Stimulated activated CD8-positive, alpha-beta memory T cell treated with anti-CD3 and anti-CD28 coated beads, Interleukin-7, amount 100 ng/mL, for 1 hour (primary cell): ENCODE measurements at places on chromosomes 13 and 19.
A peak's percentile ranks its signal among the peaks of the same experiment; 100 is the strongest.

GRCh38 chr13:85261757-85262346 lies 537.4 kb downstream of the SLITRK6 start:
- DNase-seq: no peak

- DNase-seq: no peak
Measured at GRCh38 chr13:102769679-102770078, 3.9 kb downstream of the TEX30 start.

- DNase-seq: no peak
Measured at GRCh38 chr13:67967031-67967430, 736.9 kb upstream of the PCDH9 start.

DNA sequence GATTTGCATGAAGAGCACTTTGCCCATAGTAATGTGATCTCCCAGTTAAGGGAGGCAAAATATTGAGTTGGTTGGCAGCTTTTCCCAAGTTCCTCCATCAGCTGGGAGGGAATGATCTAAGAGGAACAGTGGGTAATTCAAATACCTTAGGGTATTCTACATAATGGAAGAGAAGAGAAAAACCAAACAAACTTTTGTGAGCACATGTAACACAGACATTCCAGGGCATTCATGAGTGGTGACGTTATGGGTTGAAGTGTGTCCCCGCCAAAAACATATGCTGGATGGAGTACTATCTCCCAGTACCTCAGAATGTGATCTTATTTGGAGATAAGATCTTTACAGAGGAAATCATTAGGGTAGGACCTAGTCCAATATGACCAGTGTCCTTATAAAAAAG lies 220.1 kb downstream of the FOXO1 start:
- no peak for DNase-seq

DNA sequence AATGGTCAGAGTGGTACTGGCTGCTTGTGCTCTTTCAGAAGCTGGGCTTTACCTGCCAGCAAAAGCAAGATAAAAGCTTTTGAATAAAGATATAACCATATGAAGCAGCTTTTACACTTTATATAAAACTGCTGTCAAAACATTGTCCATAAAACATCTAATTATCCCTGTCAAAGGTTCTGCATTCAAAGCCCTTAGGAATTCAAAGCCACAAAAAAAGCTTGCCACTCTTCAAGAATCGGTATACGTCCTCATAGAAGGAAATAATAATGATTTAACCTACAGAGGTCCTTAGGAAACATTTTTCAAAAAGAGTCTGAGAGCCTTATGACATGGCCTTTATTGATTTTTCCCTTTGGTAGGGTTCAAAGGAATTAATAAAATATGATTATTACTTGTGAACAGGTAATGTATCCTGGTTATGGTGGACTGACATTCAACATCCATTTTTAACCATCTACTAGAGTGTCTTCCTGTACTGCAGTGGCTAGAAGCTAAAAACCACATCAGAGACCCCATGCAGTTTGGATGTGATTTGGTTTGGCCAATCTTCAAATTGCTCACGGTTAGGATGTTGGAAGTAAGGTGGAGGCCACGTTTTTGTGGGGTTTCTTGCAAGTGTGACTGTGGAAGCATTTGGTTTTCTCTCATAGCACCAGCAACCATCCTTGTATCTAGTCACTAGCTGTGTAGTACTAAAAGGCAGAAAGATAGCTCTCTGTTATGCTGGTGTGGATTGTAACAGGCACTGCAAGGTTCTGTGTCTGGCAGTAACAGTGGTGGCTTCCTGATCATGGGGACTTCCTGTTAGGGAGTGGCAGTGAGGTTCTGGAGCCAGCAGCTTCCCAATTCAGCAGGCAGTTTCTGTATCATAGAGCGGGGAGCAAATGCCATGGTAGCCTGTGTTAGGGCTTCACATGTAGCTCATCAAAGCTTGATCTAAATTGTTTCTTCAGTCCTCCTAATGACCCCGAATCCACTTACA lies 441.5 kb downstream of the DIAPH3 start:
- DNase-seq: no peak

DNA sequence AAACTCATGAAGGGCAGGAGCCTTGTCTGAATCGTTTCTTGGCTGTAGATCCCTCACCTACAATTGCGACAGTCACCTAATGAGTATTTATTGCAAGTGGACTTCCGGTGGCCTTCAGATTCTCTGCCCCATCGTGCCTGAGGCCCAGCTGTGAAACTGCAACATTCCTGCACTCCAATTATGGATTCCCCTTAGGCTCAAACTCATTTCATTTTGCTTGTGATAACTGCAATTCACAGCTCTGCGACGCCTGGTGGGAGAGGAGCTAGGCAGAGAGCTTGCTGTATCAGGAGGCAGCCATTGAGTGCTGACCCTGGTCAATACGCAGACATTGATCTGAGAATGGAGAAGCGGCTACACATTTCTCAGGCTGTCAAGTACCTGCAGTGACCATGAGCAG lies 59.0 kb downstream of the CCDC70 start:
- DNase-seq: no peak

DNA sequence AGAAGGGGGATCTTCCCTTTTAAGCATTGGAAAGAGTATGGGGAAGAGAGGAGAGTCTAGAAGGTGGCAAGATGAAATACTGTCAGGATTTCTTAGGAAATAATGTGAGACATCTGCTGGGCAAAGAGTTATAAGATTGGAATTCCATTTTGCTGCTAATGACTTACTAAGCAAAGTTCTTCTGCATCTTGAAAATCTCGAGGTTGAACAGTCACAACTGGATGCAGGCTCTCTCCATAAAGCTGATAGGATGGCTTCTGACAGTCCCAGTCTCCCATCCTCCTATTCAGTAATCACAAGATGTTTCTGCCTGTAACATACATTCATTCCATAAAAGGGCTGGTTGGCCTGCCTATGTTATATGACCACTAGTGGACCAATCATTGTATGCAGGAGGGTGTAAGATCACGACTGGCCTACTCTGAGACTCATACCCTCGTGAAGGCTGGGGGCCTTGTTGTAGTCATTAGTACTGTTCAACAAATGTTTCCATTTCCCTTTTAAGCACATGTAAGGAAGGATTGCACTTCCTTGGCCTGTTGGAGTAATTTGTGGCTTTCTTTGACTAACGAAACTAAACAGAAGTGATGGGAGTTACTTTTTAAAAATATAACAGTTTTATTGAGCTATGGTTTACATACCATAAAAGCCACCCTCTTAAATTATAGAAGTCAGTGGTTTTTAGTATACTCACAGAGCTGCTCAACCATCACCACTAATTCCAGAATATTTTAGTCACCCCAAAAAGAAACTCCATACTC lies 45.0 kb upstream of the TDRD3 start:
- no peak for DNase-seq

DNA sequence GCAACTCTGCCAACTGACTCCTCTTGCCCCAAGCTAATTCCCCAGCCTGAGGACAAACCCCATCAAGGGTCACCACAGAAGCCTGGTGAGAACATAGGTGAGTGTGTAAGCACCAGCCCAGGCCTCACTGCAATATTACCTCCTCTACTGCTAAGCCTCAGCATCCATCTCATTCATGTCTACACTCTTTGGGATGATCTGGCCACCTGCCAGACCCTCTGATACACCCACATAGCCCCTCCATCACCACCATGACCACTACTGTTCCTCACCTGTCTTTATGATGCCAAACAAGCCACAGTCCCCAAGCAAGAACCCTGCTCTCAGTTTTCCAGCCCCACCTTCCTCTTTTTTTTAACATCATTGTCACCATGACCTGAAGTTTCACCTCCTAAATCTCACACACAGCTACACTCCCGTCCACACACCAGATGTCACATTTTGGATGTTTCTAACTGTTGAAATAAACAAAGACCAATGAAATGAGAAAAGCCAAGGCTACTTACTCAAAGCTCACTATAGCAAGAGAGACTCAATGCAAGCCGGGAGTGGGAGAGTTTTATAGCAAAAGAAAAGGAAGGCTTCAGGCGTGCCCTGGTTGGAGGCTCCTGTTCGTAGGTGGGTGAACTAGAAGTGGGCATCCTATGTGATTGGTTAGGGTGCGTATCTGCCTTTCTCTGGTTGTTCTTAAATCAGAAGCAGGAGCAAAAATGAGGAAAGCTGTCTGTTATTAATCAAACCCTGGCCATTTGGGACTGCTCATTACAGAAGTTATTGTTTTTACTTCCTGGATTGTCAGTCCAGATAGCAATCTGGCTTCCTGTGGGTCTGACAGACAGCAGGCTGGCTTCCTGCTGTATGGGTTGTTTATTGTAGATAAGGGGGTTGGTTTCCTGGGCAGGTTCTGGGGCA lies 2.0 kb downstream of the ZNF792 start:
- no peak for DNase-seq

- DNase-seq: no peak
Measured at GRCh38 chr13:36913463-36913862, 6.6 kb downstream of the SMAD9 start.

GRCh38 chr13:40982772-40983171 lies 36.3 kb downstream of the ELF1 start:
- DNase-seq: peak; percentile 24

DNA sequence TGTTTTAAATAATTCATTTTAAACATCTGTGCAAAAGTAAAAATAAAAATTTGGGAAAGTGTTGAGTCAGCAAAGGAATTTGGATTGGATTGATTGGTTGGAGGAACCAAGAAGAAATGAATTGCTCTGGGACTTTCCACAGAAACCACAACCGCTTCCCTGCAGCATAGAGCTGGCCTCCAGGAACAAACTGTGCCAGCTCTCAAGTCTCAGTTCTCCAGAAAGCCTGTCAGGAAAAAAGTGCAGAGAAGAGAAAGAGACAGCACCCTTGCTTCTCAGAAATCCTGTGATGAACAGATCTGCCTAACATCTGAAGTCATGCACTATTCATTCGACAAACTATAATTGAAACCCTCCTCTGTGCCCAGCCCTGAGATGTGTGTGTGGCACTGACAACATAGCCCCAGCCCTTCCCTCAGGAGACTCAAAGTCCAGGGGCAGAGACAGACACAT lies 14.8 kb downstream of the LYPD3 start:
- no peak for DNase-seq

- no peak for DNase-seq
Measured at GRCh38 chr13:49759503-49759902, 33.0 kb downstream of the KPNA3 start.

- DNase-seq: no peak
Measured at GRCh38 chr13:30153545-30154426, 153.6 kb downstream of the KATNAL1 start.

GRCh38 chr13:98429977-98430736 lies 146.8 kb downstream of the STK24 start:
- no peak for DNase-seq

GRCh38 chr13:52921194-52921593 lies 72.8 kb upstream of the PCDH8 start:
- DNase-seq: no peak
